MM.1S (cell line): ENCODE measurements at places on chromosomes 5 and 9.

GRCh38 chr5:143761663-143762062 lies 50.3 kb upstream of the HMHB1 start:
- DNase-seq = no peak
- H3K36me3 ChIP-seq = no peaks in the 10 kb centered on the region
- no peak overlapping the region for H3K27ac ChIP-seq
- H3K27me3 ChIP-seq = no peaks in the 10 kb centered on the region

DNA sequence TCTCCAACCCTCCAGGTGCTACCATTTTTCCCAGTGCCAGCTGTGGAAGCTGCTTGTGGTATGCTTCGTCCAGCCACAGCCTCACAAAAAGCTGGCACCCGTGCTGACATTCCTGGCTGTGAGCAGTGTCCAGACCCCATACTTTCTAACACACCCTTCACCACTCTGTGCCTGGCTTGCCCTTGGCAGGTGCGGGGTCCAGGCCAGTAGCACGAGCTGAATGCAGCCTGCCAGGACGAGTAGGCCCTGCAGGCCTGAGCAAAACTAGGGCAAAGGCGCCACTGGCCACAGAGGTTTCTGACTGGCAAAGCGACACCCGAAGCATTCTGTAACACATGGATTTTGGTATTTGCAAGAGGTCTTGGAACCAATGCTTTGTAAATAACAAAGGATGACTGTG lies 26.0 kb upstream of the GHR start:
- DNase-seq = no peak
- no peaks in the 10 kb centered on the region for H3K36me3 ChIP-seq
- H3K27me3 ChIP-seq = no peaks in the 10 kb centered on the region
- H3K4me1 ChIP-seq = no peaks in the 10 kb centered on the region

DNA sequence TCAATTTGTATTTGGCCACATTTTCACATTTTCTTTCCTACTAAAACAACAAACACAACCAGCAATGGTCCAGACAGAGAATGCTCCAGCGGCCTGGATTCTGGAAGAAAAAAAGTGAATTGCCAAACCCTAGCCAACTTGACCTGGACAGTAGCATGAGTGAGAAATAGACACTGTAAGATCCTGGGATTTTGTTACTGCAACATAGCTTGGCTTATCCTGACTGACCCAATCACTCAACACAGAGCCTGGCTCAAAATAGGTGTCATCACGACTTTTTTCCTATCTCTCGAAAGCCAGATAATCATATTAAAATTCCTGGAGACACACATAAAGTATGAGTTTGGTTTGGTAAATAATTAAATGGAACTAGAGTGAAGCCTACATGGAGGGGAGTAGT lies 25.4 kb upstream of the MVB12B start:
- H3K4me1 ChIP-seq = no peaks in the 10 kb centered on the region
- no peak for DNase-seq
- H3K4me3 ChIP-seq = no peak overlapping the region
- H3K36me3 ChIP-seq = no peaks in the 10 kb centered on the region

DNA sequence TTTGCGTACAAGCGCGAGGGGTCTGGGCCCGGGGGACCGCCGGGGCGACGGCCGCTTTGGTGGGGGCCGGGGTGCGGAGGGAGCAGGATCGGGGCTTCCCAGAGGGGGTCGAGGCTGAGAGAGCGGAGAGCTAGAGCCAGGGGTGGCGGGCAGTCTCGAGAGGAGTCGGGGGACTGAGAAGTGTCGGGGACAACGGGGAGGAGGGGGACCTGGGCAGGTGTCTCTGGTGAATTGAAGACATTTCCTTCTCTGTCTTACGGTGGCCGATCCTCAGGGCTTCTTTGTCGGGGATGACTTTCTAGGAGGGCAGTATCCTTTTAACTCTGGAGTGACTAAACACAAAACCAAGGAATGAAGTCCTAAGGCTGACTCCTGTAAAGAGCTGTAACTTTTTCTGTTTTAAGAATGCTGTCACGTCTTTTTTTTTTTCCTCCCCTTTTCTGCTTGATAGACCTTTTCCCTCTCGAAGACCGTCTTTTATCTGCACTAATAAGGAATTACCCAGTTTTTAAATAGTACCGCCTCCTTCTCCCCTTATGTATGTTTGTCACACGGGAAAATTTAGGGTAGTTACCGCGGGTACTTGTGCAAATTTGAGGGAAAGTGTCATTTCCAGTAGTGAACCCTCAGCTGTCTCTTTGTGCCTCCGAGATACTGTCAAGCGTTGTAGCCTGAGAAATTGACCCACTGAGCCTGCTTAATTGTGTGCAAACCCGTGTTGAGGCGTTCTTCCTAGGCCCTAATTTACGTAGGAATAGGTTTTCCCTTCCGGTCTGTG lies 822 bp downstream of the DENND4C start:
- peak; percentile 6 for DNase-seq
- H3K36me3 ChIP-seq = no peaks in the 10 kb centered on the region
- H3K27ac ChIP-seq = peak overlapping the region; percentile 81
- peak overlapping the region; percentile 73 for H3K4me3 ChIP-seq

DNA sequence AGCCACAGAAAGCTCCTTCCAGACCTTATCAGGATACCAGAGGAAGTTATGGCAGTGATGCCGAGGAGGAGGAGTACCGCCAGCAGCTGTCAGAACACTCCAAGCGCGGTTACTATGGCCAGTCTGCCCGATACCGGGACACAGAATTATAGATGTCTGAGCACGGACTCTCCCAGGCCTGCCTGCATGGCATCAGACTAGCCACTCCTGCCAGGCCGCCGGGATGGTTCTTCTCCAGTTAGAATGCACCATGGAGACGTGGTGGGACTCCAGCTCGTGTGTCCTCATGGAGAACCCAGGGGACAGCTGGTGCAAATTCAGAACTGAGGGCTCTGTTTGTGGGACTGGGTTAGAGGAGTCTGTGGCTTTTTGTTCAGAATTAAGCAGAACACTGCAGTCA lies 70.8 kb upstream of the ENTREP1 start:
- H3K4me1 ChIP-seq = no peaks in the 10 kb centered on the region
- no peak overlapping the region for H3K4me3 ChIP-seq
- no peak for DNase-seq
- no peaks in the 10 kb centered on the region for H3K27me3 ChIP-seq
- H3K36me3 ChIP-seq = no peaks in the 10 kb centered on the region
- no peak overlapping the region for H3K27ac ChIP-seq

DNA sequence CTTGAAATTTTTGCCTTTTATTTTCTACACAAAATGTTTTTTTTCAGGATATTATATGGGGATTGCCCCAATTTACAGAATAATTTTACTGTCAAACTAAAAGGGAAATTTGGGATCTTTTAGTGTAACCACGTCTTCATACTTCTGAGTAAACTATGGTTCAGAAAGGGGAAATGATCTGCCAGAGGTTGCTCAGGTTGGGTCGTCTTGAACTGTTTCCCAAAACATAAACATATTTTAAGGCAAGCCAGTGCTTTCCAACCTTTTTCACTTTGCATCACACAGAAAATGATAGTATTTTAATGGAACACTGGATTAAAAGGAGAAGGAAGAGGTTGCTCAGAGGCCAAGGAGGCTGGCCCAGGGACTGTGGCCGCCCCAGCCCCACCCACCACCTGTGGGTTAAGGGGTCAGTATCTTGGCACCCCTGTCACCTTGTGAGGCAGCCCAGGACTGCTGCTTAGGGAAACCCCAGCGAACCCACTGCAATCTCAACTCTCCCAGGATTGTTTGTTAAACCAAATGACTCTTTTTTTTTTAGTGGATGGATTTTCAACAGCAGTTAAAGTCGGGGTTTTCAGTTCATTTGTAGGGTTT lies 142.7 kb upstream of the DHFR start:
- H3K27ac ChIP-seq = no peak overlapping the region
- no peak for DNase-seq
- no peaks in the 10 kb centered on the region for H3K4me1 ChIP-seq

DNA sequence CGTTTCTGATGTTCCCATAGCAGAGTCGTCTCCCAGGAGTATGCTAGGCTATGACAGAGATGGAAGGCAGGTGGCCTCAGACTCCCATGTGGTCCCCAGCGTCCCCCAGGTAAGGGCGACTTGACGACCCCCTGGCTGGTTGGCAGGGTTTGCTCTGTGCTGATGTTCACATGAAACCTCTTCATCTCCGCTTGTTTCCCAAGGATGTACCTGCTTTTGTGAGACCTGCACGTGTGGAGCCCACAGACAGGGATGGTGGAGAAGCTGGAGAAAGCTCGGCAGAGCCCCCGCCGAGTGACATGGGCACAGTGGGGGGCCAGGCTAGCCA lies 108.3 kb downstream of the WNK2 start:
- H3K27me3 ChIP-seq = no peaks in the 10 kb centered on the region
- no peak overlapping the region for H3K4me3 ChIP-seq
- H3K36me3 ChIP-seq = no peaks in the 10 kb centered on the region
- no peak for DNase-seq
- no peak overlapping the region for H3K27ac ChIP-seq

DNA sequence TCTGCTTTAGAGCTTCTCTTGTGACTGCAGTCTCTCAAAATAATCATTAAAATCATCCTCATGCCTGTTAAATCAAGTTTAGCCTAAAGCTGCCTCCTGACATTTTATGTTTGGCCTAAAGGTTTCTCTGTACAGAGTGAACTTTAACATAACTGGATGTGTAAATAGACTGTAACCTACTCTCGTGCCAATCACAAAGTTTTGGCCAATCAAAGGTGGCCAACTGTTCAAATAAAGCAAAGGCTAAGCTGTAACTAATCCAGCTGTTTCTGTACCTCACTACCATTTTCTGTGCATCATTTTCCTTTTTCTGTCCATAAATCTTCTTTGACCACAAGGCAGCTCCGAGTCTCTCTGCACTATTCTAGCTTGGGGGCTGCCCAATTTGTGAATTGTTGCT lies 86.2 kb downstream of the GCNT1 start:
- H3K27me3 ChIP-seq = no peaks in the 10 kb centered on the region
- no peak for DNase-seq
- H3K4me1 ChIP-seq = no peaks in the 10 kb centered on the region
- H3K36me3 ChIP-seq = no peaks in the 10 kb centered on the region
